GM12892 (cell line): ENCODE measurements at places on chromosomes 1 and 21.

GRCh38 chr1:212686591-212686990 lies 13.0 kb downstream of the BATF3 start:
- DNase-seq: no peak

- no peak for DNase-seq
Measured at GRCh38 chr1:165254376-165254775, 102.1 kb downstream of the LMX1A start.

GRCh38 chr21:31141389-31142000 lies 103.2 kb upstream of the KRTAP19-8 start:
- DNase-seq: no peak

- no peak for DNase-seq
Measured at GRCh38 chr1:105243969-105244368, 1494.3 kb downstream of the AMY1C start.
